ENCODE measurements at places on chromosomes 1 and 21.
A peak's percentile ranks its signal among the peaks of the same experiment; 100 is the strongest.

DNA sequence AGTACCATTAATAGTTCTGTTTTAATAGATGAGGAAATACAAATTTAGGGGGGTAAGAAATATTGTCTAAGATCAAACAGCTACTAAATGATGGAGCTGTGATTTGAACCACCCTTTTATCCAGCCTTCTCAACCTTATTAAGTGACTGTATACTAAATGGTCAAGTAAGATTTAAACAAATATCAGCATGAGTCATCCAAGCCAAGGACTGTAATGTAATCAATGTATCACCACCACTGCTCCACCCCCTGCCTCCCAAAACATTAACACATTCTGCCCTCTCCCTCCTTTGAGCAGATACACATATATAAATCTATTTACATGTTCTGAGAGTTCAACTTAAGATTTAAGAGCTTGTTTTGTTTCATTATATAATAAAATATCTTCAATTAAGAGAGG, 58.9 kb downstream of the LRRC40 start:
- H3K27ac ChIP-seq, result no peak overlapping the region
- no peaks in the 10 kb centered on the region for H3K27me3 ChIP-seq
- no peak for DNase-seq

- no peak overlapping the region for H3K27ac ChIP-seq
- H3K4me3 ChIP-seq, result no peak overlapping the region
- no peak for DNase-seq
- no peaks in the 10 kb centered on the region for H3K27me3 ChIP-seq
Observed at GRCh38 chr1:22518379-22518778, 44.9 kb upstream of the EPHA8 start.

GRCh38 chr1:209154912-209155311, 428.6 kb upstream of the CAMK1G start:
- no peaks in the 10 kb centered on the region for H3K27me3 ChIP-seq
- H3K4me1 ChIP-seq, result no peaks in the 10 kb centered on the region
- H3K36me3 ChIP-seq, result no peaks in the 10 kb centered on the region
- no peak overlapping the region for H3K4me3 ChIP-seq
- DNase-seq, result no peak

- no peaks in the 10 kb centered on the region for H3K27me3 ChIP-seq
- H3K4me3 ChIP-seq, result no peak overlapping the region
- H3K27ac ChIP-seq, result no peak overlapping the region
- peaks cover 12% of the 10 kb centered on the region for H3K4me1 ChIP-seq
- H3K36me3 ChIP-seq, result peaks cover 3% of the 10 kb centered on the region
Observed at GRCh38 chr1:173415490-173415889, 61.6 kb upstream of the PRDX6 start.

GRCh38 chr1:233261206-233261605, 34.3 kb downstream of the PCNX2 start:
- no peak for DNase-seq
- H3K27ac ChIP-seq, result no peak overlapping the region
- no peak overlapping the region for H3K4me3 ChIP-seq
- H3K36me3 ChIP-seq, result peaks cover 39% of the 10 kb centered on the region
- H3K27me3 ChIP-seq, result no peaks in the 10 kb centered on the region

- no peaks in the 10 kb centered on the region for H3K4me1 ChIP-seq
- H3K4me3 ChIP-seq, result no peak overlapping the region
- DNase-seq, result no peak
- H3K27me3 ChIP-seq, result peaks cover 2% of the 10 kb centered on the region
Observed at GRCh38 chr1:53641481-53642214, 97.3 kb downstream of the GLIS1 start.

DNA sequence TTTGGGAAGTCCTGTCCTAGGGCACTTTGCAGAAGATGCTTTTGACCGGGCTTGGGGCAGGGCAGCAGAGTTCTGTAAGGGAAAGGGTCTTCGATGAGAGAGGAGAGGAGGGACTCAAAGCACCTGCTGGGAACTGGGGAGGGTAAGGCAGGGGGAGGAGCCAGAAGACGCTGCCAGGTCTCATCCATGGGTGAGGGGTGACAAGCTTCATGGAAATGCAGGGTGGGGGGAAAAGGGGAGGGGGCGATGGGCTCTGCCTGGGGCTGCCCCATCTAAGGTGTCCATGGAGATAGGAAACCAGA, 20.9 kb upstream of the C2CD2 start:
- H3K27me3 ChIP-seq, result no peaks in the 10 kb centered on the region
- H3K36me3 ChIP-seq, result peaks cover 4% of the 10 kb centered on the region
- no peak for DNase-seq
- H3K27ac ChIP-seq, result peak overlapping the region; percentile 48

DNA sequence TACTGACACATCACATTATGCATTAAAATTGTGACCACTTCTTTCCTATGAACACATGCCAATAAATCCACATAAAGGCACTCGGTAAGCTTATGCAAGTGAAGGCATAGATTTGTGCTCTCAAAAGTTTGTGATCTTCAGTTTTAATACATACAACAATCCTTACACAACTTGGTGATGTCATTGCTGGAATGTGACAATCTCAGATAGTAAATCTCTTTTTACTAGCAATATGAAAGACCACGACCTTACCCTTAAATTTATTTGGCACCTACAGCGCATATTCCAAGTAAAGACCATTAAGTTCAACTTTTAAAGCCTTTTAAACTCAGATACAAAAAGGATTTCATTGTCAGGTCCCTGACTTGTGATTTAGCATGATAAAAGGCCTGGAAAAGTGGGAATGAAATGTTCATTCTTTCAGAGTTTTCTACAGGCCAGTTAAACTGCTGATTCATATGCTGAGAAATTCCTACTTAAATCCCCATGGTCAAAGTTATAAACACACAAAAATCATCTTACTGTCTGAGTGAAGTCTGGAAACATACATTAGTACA, 157.4 kb downstream of the SIPA1L2 start:
- no peak overlapping the region for H3K27ac ChIP-seq
- peaks cover 12% of the 10 kb centered on the region for H3K4me1 ChIP-seq
- no peak overlapping the region for H3K4me3 ChIP-seq
- no peaks in the 10 kb centered on the region for H3K36me3 ChIP-seq
- no peak for DNase-seq
- H3K27me3 ChIP-seq, result no peaks in the 10 kb centered on the region

DNA sequence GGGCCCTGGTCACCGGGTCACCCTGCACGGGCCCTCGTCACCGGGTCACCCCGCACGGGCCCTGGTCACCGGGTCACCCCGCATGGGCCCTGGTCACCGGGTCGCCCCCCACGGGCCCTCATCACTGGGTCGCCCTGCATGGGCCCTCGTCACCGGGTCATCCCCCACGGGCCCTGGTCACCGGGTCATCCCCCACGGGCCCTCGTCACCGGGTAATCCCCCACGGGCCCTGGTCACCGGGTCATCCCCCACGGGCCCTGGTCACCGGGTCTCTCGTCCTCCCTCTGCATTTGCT, 77.6 kb downstream of the RIPK4 start:
- H3K27me3 ChIP-seq, result peaks cover 5% of the 10 kb centered on the region
- H3K36me3 ChIP-seq, result no peaks in the 10 kb centered on the region
- no peaks in the 10 kb centered on the region for H3K4me1 ChIP-seq

- H3K4me1 ChIP-seq, result peaks cover 12% of the 10 kb centered on the region
- H3K27me3 ChIP-seq, result peaks cover 4% of the 10 kb centered on the region
Observed at GRCh38 chr1:79040424-79041082, 34.0 kb upstream of the ADGRL4 start.

DNA sequence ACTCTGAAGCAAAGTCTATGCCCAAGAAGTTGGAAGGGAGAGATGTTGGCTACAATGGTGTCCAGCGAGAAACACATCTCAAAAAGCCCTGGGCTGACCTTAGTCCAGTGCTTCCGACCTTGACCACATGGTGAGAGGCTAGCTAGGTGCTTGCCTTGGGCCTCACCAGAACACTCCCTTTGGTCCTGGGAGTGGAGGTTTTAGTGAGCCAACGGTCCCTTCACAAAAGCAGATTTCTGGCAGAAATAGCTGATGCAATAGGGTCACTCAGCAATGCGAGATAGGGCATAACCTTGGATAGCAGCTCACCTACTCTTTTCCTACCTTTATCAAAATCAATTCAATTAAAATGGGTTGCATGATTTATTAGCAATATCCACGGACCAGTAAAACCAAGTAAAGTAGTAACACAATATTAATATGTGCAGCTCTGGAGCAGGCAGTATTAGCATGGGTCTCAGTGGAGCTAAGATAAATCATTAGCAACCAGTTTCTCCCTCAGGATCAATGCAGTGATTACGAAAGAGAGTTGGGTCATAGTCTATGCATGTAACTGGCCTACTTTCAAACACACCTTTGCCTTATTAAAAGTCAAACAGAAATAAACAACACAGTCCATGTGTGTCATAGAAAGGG, 1.9 kb downstream of the SLC30A10 start:
- no peaks in the 10 kb centered on the region for H3K36me3 ChIP-seq
- no peak overlapping the region for H3K27ac ChIP-seq
- H3K4me3 ChIP-seq, result no peak overlapping the region
- peaks cover 5% of the 10 kb centered on the region for H3K4me1 ChIP-seq
- peaks cover 44% of the 10 kb centered on the region for H3K27me3 ChIP-seq

- DNase-seq, result peak; percentile 13
- H3K27ac ChIP-seq, result peak overlapping the region; percentile 80
- H3K36me3 ChIP-seq, result peaks cover 8% of the 10 kb centered on the region
- H3K4me3 ChIP-seq, result peak overlapping the region; percentile 82
- H3K27me3 ChIP-seq, result no peaks in the 10 kb centered on the region
Observed at GRCh38 chr1:3795453-3796214, 664 bp downstream of the LRRC47 start.

GRCh38 chr21:45615145-45615711, 28.3 kb upstream of the PCBP3 start:
- no peaks in the 10 kb centered on the region for H3K36me3 ChIP-seq
- peak; percentile 70 for DNase-seq
- peaks cover 11% of the 10 kb centered on the region for H3K27me3 ChIP-seq
- H3K27ac ChIP-seq, result peak overlapping the region; percentile 65
- H3K4me3 ChIP-seq, result peak overlapping the region; percentile 57

DNA sequence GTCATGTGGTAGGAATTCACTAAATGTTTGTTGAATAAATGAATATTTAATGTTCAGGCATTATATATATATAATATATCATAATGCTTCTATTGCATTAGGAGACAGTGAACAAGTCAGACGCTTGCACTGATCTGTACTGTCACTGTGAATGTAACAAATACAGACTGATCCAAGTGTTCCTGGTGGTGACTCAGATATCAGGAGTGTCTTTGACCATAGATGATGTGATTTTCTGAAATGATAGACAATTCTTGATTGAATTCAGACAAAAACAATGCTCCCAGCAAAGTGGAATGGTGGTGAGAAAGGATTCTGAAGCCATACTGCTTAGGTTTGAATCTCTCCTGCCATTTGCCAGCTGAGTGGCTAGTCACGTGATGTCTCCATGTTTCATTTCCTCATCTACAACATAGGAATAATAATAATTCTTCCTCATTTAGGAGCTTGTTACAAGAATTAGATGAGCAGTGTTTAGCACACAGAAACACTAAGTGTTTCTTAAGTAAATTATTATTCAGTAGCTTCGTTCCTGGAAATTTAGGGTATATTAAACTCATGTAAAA, 71.0 kb downstream of the OLFML2B start:
- no peak for DNase-seq
- H3K4me3 ChIP-seq, result no peak overlapping the region
- peaks cover 21% of the 10 kb centered on the region for H3K4me1 ChIP-seq
- H3K27ac ChIP-seq, result no peak overlapping the region

DNA sequence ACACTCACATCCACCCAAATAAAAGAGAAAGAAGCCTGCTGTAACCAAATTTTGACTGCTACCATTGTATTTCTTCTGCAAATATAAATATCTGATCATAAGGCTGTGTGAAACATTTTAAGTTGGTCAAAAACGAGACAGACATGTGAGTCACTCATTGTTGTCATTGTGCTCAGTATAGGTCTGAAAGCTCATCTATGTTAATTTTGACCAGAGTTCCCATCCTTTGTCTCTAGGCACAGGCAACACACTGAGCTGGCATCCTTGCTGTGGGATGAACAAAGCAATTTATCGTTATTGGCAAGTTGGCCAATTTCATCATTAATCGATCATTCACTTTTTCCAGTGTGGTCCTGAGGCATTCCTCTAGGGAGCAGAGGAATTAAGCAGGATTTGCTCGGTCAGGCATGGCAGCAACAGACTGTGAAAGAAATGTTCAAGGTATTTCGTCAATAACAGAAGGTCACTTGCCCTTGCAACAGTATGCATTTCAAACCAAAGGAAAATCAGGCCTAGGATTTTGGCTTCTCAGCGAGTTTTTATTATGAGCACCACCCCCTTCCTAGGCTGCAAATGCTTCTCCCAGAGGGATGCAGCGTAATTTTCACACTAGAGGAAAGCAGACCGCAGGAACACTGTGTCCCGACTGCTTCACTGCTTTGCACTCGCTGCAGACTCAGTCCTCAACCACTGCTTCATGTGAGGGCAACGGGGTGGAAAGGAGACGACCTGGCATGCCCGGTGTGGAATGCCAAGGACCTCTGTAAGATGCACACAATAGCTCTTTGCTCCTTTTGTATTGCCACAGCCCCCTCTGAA, 87.9 kb upstream of the SMYD2 start:
- peaks cover 33% of the 10 kb centered on the region for H3K27me3 ChIP-seq
- H3K4me3 ChIP-seq, result no peak overlapping the region
- H3K36me3 ChIP-seq, result no peaks in the 10 kb centered on the region
- DNase-seq, result no peak
- H3K4me1 ChIP-seq, result no peaks in the 10 kb centered on the region

- H3K36me3 ChIP-seq, result peaks cover 29% of the 10 kb centered on the region
- H3K27me3 ChIP-seq, result no peaks in the 10 kb centered on the region
- peaks cover 2% of the 10 kb centered on the region for H3K4me1 ChIP-seq
- DNase-seq, result no peak
- H3K27ac ChIP-seq, result no peak overlapping the region
Observed at GRCh38 chr21:42571391-42572150, 57.9 kb downstream of the SLC37A1 start.

GRCh38 chr1:105073660-105074059, 1324.0 kb downstream of the AMY1C start:
- no peak overlapping the region for H3K27ac ChIP-seq
- no peaks in the 10 kb centered on the region for H3K36me3 ChIP-seq
- H3K4me1 ChIP-seq, result no peaks in the 10 kb centered on the region

Data from activated CD4-positive, alpha-beta T cell treated with anti-CD3 and anti-CD28 coated beads, Interleukin-2, amount 10 ng/mL, durations not matched to agents 7 days and 5 days (primary cell).